ENCODE measurements at places on chromosomes 2 and 18.
A peak's percentile ranks its signal among the peaks of the same experiment; 100 is the strongest.

GRCh38 chr2:226690461-226691024 lies 109.1 kb downstream of the IRS1 start:
- DNase-seq, result no peak

DNA sequence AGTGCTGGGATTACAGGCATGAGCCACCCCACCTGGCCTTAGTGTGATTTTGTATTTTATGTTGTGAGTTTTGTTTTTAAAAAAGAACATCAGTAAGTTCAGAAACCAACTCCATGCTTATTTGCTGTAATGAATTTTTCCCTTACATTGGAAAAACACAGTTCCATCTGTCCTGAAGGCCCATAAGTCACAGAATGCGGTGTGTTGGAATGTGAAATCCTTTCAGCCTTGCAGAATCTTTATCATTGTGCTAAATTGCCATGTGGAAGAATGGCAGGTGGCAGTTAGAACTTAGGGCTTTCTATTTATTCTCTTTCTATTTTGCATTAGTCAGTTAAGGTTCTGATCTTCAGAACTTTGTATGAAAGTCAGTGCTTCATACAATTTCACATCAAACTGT lies 52.6 kb downstream of the NEDD4L start:
- DNase-seq, result no peak

- no peak for DNase-seq
Observed at GRCh38 chr2:156429211-156429610, 7.0 kb upstream of the GPD2 start.

DNA sequence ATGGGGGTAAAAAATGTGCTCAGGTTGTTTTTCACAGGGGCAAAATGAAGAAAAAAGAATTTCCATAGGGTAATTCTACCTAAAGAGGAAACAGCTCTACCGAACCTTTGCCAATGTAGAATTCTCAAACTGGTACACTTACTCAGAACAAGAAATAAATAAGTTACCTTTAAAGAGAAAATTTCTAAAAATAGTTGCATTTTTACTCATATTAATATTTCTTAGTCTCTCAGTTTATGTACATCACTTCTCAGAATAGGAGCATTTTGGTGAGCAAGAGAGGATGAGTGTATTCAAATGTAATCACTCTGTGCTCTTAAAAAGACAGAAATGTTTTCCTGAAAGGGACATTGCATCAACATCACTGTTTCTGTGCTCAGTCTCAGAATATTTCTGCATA lies 574.7 kb upstream of the SLC8A1 start:
- DNase-seq, result no peak

DNA sequence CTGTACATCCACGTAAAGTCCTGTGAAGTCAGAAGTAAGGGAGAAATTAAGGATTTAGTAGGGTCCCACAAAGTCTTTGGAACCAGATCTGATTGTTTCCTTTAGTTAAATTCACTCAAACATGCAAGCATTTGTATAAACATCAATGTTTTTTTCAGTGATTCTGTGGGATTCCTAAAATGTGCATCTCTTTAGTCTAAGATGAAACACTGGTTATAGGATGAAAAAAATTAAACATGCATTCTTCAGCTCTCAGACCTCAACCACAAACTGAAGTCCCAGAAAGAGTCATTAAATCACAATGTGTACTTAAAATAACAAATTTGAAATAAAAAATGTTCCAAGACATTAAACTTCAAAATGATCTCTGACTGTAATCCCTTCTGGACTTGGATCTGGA lies 76.5 kb upstream of the APCDD1 start:
- DNase-seq, result peak; percentile 56

- no peak for DNase-seq
Observed at GRCh38 chr18:79545255-79545654, 134.3 kb upstream of the CTDP1 start.

DNA sequence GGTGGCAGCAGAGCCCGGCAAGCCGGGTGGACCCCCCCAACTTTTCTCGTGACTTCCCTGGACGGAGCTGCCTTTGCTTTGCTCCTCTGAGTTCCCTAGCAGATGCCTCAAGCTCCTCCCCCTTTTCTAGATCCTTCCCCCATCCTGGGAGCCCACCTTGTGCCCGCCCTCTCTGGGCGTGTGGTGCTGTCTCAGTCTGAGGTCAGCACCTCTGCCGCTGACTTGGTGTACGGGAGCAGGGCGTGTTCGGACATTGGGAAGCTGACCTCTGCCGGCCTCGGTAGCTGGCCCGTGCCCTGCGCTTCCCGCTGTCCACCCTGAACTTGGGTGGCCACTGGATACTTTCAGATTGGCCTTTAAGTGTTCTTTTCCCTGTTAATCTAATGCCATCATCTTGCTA lies 19.6 kb upstream of the ESPNL start:
- DNase-seq, result no peak

- DNase-seq, result peak; percentile 14
Observed at GRCh38 chr2:21820271-21820670, 696.5 kb downstream of the TDRD15 start.

- DNase-seq, result no peak
Observed at GRCh38 chr2:135664623-135665068, 77.0 kb upstream of the UBXN4 start.

DNA sequence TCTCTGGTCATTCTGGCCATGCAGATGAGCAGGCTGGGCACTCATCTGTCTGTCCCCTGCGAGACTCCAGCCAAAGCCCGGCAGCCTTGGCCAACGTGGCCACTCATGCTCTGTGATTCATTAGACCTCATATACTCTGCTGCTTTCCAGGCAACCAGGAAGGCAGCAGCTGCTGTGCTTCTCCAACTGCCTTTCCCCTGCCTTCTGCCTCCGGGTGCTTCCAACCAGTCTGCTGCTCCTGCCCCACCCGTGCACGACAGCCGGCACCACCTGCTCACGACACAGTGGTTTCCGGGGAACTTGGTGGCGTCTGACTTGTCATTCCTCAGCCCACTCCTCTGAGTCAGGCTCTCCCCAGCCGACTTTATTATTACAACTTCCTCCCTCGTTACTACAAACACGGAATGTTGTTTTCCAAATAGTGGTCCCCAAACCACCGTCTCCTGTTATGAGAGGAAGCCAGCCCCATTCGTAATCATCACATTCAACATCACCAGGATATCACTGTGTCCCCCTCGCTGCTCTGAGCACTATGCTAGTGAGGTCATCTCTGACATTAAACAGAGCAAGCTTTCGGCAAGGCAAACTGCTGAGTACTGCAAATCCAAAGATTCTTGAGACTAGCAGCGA lies 392.4 kb downstream of the ALK start:
- DNase-seq, result peak; percentile 78

DNA sequence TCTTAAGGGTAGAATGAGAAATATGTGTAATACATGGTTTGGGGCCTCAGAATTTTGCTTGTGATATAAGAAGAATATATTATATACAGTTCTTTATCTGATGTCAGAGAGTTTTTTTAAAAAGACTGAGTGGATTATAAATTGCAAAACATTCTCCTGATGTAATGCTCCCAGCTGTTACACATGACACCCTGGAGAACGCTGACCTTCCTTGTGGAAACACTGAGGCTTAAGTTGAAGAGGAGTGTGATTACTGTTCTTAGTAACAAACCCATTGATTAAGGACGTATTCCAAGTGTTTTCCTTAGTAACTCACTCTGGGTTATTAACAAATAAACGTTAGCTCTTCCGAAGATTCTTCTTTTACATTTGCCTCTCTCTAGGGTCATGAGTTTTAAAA lies 1069.3 kb upstream of the CNTNAP5 start:
- no peak for DNase-seq

DNA sequence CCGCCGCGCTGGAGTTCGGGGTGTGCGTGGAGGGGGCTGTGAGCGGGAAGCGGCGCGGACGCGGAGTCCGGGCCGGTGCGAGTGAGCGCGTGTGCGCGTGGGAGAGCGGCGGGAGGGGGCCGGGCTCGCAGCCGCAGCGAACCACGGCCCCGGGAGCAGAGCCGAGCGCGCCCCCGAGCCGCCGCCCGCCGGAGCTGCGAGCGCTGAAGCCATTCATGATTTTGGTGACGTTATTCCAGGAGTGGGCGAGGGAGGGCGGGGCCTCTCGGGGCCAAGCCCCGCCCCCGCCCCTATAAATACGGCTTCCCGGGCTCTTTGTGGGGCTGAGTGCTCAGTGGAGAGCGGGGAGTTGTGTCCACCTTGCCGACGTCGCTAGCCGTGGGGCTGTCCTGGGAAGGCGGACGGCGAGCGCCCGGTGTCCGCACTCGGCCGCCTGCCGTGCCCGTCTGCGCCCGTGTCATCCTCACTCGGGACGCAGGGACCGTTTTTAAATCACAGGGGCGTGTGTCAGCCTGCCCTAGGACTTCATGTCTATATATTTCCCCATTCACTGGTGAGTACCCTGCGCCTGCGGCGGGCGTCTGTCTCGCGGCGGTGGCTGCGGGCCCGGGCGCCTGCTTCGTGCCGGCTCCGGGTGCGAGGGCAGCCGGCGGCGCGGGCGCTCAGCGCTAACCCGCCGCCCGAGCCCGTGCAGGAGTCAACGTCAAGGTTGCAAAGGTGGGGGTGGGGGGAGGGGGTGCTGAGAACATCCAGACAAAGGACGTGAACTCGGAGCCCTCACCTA lies at the start of gene LBH:
Gene LBH, plus strand, starts transcription at position 323 of the 784 bp plus-strand sequence. Its CDS starts 205 bp downstream, at position 528.
- DNase-seq, result peak; percentile 96

GRCh38 chr18:28372186-28372585 lies 195.3 kb upstream of the CDH2 start:
- no peak for DNase-seq

DNA sequence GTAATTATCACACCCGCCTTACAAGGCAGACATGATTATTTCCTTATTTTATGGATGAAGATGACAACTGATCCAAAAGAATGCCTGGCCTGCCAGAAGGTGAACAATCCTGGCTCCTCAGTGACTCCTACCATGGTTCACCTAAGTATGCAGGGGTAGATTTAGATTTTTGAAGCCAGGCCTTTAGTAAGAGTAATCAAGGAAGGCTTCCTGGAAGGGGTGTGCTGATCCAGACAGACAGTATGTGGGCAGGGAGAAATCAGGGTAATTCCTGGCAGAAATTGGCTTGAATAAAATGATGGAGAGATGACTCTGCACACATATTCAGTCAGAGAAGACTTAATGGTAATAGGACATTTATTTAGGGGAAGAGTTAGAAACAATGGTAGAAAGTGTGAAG lies 637.7 kb upstream of the FANCL start:
- DNase-seq, result no peak

DNA sequence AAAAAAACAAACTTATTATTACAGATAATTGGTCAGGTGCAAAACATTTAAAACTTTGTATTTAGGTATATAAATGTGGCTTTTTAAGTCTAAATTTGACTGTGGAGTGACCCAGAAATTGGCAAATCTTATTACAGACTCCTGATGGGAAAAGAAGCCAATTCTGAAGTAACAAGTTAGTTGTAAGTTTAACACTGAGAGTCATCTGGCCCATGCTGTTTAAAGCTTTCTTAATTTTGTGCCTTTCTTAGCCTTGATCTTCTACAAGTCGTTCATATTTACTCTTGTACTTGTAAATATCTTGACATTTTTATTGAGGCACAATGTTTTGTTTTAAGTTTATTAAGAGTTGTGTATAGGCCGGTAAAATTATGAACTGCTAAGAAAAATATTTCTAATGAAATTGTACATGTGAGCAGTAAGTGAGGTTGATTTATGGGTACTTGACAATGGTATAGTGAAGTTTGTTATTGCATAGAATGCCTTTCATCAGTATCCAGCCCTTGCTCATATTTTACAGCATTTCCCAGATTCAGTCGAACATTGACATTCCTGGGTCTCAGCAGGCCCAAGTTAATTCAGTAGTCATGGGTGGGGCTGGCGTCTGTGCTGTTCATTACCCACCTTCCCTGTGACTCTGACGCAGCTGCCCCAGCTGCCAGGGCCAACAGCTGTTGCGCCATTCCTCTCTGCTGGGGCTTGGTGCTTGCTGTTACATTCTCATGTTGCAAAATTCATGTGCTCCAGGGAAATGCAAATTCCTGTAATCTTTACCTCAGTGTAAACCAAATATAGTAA lies 121.4 kb downstream of the ZNF236 start:
- peak; percentile 39 for DNase-seq

DNA sequence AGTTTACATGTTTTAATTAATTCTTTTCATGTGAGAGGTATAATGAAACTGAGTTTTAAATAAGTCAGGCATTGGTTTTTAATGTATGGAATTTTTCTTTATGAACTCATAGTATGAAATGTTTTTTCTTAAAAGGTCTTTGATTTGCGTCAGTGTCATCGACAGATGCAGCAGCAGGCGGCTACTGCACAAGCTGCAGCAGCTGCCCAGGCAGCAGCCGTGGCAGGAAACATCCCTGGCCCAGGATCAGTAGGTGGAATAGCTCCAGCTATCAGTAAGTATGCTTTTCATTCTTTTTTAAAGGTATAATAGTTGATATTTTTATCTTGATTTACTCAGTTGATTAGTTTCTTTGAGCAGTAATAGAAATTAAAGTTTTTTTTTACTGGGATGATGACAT lies 46.5 kb downstream of the SMAD4 start:
- no peak for DNase-seq

DNA sequence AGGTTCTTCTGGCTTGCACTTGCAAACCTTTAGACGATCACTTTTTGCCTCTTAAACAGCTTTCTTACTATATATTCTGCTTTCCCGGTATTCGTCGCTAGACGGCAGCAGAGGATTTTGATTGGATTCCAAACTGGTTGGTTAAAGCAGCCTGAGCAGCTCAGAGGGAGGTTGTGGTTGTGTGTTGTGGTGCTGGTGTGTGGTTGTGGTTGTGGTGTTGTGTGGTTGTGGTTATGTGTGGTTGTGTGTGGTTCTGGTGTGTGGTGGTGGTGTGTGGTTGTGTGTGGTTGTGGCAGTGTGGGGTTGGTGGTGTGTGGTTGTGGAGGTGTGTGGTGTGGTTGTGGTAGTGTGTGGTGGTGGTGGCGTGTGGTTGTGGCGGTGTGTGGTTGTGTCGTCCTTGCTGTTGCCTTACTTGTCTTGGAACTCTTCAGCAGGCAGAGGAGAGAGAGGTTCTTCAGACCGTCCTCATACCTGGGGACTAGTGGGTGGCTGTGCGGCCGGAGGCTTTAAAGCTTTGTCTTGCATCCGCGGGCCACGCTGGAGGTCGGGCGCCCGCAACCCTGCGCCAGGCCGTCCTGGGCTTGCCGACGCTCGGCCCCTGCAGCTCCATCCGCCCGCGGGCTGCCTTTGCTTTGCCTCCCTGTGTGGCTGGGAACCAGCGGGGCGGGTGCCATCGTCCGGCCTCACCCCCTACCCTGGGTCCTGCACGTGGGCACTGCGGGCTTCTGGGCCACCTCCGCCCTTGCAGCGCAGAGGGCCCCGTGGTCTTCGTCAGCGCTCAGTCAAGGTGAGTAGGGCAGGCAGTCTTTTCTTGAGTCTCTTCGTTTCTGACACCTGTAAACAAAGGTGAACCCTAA lies 190.8 kb downstream of the ARHGAP28 start:
- DNase-seq, result peak; percentile 80

GRCh38 chr2:23397478-23397877 lies 12.5 kb downstream of the KLHL29 start:
- DNase-seq, result no peak

GRCh38 chr2:169983506-169983905 lies 156.3 kb downstream of the UBR3 start:
- DNase-seq, result no peak
